H9 (cell line): ENCODE measurements at places on chromosomes 12 and 14.

DNA sequence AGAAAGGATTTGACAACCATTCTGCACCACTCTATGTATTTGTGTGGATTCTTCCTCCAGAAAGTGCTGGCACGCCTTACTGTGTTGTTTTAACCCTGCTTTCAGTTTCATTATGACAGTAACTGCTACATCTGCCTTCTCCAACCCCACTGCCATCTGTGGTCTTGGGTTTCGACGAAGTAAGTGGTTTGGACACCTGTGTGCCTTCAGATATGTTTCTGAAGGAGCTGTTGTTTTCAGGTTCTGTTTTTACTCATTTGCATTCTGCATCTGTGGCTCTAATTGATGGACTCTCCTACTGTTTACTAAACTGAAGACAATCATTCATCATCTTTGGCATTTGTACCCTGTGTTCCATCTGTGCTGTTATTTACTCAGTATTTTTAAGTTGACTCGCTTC, 4.1 kb downstream of the TSHR start:
- no peaks in the 10 kb centered on the region for H3K36me3 ChIP-seq
- H3K27ac ChIP-seq: no peak overlapping the region
- H3K27me3 ChIP-seq: peaks cover 4% of the 10 kb centered on the region; the same call in 1 of the 2 replicates
- H3K4me1 ChIP-seq: no peaks in the 10 kb centered on the region

DNA sequence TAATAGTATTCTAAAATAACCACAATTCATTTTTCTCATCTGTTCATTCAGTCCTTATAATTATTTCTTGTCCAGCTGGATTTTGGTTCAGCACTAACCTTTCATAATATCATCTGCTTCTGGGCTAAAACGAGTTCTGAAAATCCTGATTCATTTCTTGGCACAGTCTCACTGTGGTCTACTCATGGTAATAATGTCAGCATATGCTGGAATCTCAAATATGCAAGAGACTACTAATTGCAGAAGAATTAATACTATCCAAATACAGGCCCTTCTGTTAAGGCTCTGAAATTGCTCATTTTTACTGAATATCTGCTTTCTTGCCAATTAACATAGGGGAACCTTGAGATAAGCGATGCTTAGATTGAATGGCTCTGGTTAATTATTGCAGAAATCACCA, 597.1 kb downstream of the RPL10L start:
- no peaks in the 10 kb centered on the region for H3K27me3 ChIP-seq
- no peak for DNase-seq

DNA sequence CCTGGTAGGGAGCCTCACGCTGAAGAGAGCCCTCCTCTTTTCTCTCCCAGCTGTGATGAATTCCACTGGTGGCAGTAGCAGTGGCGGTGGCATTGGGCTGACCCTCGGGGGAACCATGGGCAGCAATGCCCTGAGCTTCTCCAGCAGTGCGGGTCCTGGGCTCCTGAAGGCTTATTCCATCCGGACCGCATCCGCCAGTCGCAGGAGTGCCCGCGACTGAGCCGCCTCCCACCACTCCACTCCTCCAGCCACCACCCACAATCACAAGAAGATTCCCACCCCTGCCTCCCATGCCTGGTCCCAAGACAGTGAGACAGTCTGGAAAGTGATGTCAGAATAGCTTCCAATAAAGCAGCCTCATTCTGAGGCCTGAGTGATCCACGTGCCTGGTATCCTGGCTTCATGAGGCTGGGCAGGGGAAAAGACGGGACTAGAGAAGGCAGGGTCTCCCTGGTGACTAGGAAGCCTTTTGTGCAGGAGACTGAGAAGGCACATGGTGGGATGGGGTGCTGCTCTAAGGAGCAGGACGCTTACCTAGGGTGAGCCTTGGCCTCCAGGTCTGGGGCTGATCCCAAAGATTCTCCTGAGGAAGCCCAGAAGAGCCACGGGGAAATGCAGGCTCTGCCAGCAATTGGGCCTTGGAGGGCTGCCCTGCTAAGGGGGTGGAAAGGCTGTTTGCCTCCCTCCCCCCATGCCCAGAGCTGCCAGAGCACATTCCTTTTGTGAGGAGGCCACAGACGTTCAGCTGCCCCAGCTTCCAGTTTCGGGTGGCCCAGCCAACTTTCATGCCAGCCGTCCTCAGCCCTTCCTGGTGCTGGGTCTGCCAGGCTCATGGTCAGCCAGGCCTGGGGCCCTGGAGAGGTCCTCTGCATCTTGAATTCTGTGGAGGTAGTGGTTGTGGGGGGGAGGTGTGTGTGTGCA, 15.8 kb downstream of the KRT7 start:
- H3K36me3 ChIP-seq: no peaks in the 10 kb centered on the region
- peak; percentile 30 for DNase-seq
- H3K4me1 ChIP-seq: peaks cover 2% of the 10 kb centered on the region; the same call in 1 of the 2 replicates
- no peak overlapping the region; the same call in 2 of the 3 replicates for H3K4me3 ChIP-seq

GRCh38 chr12:113180333-113180732, 4.9 kb downstream of the DDX54 start:
- no peak overlapping the region for H3K27ac ChIP-seq
- H3K4me1 ChIP-seq: no peaks in the 10 kb centered on the region
- peaks cover 62% of the 10 kb centered on the region for H3K36me3 ChIP-seq
- no peak overlapping the region for H3K4me3 ChIP-seq

GRCh38 chr12:100857971-100858370, 63.4 kb downstream of the ANO4 start:
- H3K4me3 ChIP-seq: no peak overlapping the region
- H3K27me3 ChIP-seq: no peaks in the 10 kb centered on the region
- no peak for DNase-seq

DNA sequence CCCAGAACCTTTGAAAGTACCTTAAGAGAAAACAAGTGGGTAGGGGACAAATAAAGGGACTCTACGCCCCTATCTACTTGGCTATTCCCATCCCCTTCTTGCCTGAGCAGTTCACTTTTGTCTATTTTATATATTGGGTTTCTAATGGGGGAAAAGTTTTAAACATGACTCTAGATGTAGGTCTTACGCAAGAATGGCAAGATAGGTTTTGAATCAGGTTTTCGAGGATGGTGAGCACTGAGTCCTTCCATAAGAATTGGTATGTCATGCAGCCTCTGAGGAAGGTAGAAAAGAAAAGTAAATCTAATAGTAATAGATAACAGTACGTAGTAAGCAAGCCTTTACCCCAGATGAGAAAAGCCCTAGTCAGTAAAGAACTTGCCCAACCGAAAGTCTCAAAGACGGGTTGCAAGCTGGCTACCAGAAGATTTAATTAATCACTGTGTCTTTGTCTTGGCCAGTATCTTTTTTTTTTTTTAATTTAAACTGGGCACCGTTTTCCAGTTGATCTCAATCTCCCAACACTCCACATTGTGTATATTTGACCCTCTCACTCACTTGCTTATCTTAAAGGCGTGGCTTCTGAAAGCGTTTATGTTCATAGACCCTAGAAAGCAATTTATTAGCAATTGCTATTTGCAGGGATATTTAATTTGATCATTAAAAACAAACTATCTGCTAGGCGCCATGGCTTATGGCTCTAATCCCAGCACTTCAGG, 86.6 kb upstream of the TMEM263 start:
- 0 out of 2 replicates have a peak, but pooled peaks cover 3% of the 10 kb centered on the region for H3K4me1 ChIP-seq
- no peaks in the 10 kb centered on the region for H3K27me3 ChIP-seq
- H3K27ac ChIP-seq: no peak overlapping the region
- H3K36me3 ChIP-seq: peaks cover 13% of the 10 kb centered on the region
- DNase-seq: no peak

DNA sequence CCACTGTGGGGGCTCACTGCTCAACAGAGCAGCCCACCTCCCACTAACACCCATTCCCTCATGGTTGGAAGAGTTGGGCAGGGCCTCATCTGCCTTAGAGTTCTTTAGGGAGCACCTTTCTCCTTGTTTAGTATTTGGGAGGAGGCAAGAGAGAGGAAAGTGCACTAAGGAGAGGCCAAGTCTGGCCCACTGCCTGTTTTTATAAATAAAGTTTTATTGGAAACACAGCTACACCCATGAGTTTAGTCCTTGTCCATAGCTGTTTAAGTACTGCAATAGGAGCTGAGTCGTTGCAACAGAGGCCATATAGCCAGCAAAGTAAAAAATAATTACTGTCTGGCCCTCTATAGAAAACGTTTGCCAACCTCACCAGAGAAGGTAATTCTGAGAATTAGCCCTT, 63.9 kb downstream of the C14orf132 start:
- no peak overlapping the region for H3K4me3 ChIP-seq
- no peaks in the 10 kb centered on the region for H3K4me1 ChIP-seq
- DNase-seq: no peak
- no peak overlapping the region for H3K27ac ChIP-seq
- H3K27me3 ChIP-seq: no peaks in the 10 kb centered on the region

DNA sequence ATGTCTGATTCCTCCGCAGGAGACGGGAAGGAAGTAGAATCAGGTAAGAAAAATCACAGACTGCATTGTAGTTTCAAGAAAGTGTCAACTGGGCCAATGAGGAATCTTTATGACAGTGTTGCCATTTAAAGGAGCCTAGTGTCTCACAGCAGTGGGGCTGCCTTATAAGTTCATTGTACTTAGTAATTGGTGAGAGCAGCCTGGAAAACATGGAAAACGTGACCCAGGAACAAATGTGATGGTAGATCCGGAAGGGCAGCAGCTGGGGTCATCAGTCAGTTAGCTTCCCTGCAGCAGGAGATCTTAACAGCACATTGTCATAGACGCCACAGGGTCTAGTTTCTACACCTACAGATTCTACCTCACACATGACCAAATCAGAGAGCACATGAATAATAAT, 630.0 kb upstream of the LMO3 start:
- H3K4me1 ChIP-seq: peaks cover 3% of the 10 kb centered on the region; the same call in 1 of the 2 replicates
- no peak overlapping the region for H3K4me3 ChIP-seq
- no peak overlapping the region for H3K27ac ChIP-seq
- H3K27me3 ChIP-seq: no peaks in the 10 kb centered on the region
- DNase-seq: peak; percentile 39

GRCh38 chr12:24798335-24798734, 150.6 kb downstream of the BCAT1 start:
- no peaks in the 10 kb centered on the region for H3K27me3 ChIP-seq
- H3K4me1 ChIP-seq: no peaks in the 10 kb centered on the region
- no peak for DNase-seq
- H3K36me3 ChIP-seq: no peaks in the 10 kb centered on the region

DNA sequence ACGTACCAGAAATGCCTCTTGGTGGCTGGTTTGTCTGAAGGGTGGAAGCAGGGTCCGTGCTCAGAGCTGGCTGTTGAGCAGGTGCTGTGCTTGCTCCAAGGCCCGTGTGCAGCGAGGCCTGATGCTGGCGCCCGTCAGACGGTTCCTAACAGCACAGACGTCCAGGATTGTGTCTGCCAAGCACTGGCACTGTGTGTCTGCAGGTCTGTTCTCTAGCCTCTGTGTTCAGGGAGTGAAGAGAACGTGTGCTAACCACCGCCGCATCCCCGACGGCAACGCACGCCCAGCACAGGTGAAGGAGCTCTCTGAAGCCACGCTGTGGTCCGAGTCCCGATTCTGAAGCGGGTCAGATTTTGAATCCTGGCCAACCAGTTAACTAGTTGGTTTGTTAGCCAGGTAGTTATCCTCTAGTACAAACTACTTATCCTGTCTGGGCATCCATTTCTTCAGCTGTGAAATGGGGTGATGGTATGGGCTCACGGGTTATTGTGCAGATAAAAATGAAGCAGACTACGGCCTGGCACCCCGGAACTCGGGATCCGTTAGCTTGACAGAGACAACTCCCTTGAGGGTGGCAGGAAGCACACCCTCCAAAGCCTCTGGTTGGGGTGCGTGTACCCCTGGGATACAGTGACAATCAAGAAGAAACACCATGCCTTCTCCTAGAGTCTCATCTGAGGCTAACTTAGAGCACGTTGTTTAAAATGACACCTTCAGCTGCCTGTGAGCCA, 18.6 kb upstream of the TDRD9 start:
- H3K36me3 ChIP-seq: peaks cover 16% of the 10 kb centered on the region
- H3K27ac ChIP-seq: no peak overlapping the region

DNA sequence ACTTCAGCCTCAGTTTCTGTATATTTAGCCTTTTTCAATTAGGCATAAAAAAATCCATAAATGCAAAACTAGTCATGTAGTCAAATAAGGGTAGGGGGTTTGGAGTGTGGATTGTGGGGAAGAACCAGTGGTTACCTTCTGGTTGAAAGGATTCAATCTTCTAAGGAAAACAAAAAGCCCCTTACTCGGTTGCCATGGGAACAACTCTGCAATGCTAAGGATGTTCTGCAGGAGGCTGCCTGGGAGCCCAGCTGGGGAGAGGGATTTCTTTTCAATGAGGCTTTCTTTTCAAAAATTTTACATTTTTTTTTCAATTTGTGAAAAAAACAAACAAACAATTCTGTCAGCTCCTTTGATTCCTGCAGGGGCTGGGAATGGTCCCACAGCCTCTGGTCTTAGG, 67.2 kb downstream of the SLC8A3 start:
- H3K4me3 ChIP-seq: no peak overlapping the region
- H3K36me3 ChIP-seq: no peaks in the 10 kb centered on the region
- H3K4me1 ChIP-seq: peaks cover 4% of the 10 kb centered on the region; the same call in 1 of the 2 replicates
- DNase-seq: peak; percentile 69

- no peaks in the 10 kb centered on the region; the same call in 1 of the 2 replicates for H3K4me1 ChIP-seq
- no peak overlapping the region for H3K27ac ChIP-seq
- peak; percentile 98 for DNase-seq
- H3K4me3 ChIP-seq: peak overlapping the region; percentile 76
Measured at GRCh38 chr14:62117010-62117750, 355.0 kb downstream of the SNAPC1 start.

GRCh38 chr12:52020539-52021336, 14.0 kb downstream of the TAMALIN start:
- H3K27me3 ChIP-seq: peaks cover 5% of the 10 kb centered on the region; the same call in 1 of the 2 replicates
- peak; percentile 93 for DNase-seq
- H3K4me1 ChIP-seq: peaks cover 5% of the 10 kb centered on the region
- H3K27ac ChIP-seq: no peak overlapping the region
- H3K4me3 ChIP-seq: peak overlapping the region; percentile 49

- DNase-seq: peak; percentile 55
- no peak overlapping the region for H3K27ac ChIP-seq
- H3K4me1 ChIP-seq: no peaks in the 10 kb centered on the region
- H3K36me3 ChIP-seq: peaks cover 41% of the 10 kb centered on the region
Measured at GRCh38 chr12:101773650-101774162, 34.4 kb upstream of the SYCP3 start.
